ENCODE measurements at places on chromosomes 3 and 15. TPM values are rescaled to one million over a fixed set of nuclear protein-coding genes. Genes with fewer than 3 reads are reported as not detected.

Gene SEC61A1
- total RNA-seq = 548 TPM

Gene IQCF5
- not detected for total RNA-seq

Gene OR5K2
- not detected for total RNA-seq

Gene HERC2
- 37.7 TPM for total RNA-seq

Gene SMC4
- 109 TPM for total RNA-seq

Gene MUC4
- total RNA-seq = not detected

Gene AHSG
- not detected for total RNA-seq

Gene CTXN2
- not detected for total RNA-seq

Gene AMT
- 1.1 TPM for total RNA-seq

Gene CACNA2D3
- total RNA-seq = 0.24 TPM

Gene OSTN
- total RNA-seq = not detected

Gene PP2D1
- total RNA-seq = not detected

Gene IL5RA
- not detected for total RNA-seq

Gene CACNA1D
- total RNA-seq = not detected

Gene SPATA12
- total RNA-seq = not detected

Gene HIGD2B
- total RNA-seq = not detected

Measured in HFFc6 (cell line).